ENCODE measurements at places on chromosomes 16 and 17.
A peak's percentile ranks its signal among the peaks of the same experiment; 100 is the strongest.

DNA sequence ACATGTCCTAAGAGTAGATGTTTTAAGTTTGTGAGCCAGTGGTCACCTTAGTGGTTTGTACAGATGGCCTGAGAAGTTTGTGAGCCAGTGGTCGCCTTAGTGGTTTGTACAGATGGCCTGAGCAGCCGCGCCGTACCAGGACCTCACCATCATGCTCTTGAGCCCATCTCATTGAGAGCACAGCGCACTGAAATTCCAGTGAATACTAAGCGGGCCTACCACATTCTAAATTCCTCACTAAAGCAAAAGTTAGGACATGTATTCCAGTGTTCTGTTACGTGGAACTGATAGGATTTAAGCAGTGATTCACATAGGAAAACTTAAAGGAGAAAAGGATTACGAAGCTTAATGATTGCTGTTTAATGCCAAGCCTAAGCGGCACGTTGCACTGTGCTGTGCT is 3.9 kb downstream of the USP10 start:
- no peak for DNase-seq

GRCh38 chr17:27893841-27894503 is 807 bp upstream of the LYRM9 start:
- DNase-seq: no peak

GRCh38 chr16:73616166-73616753 is 568.3 kb upstream of the ZFHX3 start:
- no peak for DNase-seq

DNA sequence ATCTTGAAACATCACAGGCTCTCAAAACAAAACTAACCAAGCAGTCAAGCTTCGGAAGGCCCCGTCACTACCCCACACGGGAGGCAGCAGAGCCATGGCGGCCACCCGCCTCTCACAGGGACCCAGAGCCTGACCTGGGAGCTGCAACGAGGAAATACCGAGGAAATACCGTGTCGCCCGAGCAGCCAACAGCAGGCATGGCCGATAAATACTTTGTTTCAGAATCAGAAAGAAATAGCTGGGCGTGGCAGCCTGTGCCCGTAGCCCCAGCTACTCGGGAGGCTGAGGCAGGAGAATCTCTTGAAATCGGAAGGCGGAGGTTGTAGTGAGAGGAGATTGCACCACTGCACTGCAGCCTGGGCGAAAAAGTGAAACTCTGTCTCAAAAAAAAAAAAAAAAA is 6.9 kb downstream of the LMF1 start:
- no peak for DNase-seq

- DNase-seq: no peak
Measured at GRCh38 chr17:56074361-56074890, 78.8 kb upstream of the ANKFN1 start.

DNA sequence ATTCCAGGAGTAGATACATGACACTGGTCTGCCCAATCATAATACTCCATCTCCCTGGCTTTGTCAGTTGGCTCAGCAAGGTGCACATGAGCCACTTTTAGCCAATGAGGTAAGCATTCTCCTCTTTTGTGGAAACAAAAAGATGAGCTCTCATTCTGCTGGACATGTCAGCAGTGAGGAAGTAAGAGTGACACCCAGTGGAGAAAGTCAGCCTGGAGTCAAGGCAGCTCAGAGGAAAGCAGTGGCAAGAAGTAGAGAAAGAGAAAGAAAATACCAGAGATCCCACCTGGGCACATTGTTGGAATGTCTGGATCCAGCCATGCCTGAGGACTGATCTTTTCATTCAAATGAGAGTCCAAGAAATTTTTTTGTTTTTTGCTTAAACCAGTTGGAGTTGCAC is 496.9 kb upstream of the C16orf82 start:
- no peak for DNase-seq

DNA sequence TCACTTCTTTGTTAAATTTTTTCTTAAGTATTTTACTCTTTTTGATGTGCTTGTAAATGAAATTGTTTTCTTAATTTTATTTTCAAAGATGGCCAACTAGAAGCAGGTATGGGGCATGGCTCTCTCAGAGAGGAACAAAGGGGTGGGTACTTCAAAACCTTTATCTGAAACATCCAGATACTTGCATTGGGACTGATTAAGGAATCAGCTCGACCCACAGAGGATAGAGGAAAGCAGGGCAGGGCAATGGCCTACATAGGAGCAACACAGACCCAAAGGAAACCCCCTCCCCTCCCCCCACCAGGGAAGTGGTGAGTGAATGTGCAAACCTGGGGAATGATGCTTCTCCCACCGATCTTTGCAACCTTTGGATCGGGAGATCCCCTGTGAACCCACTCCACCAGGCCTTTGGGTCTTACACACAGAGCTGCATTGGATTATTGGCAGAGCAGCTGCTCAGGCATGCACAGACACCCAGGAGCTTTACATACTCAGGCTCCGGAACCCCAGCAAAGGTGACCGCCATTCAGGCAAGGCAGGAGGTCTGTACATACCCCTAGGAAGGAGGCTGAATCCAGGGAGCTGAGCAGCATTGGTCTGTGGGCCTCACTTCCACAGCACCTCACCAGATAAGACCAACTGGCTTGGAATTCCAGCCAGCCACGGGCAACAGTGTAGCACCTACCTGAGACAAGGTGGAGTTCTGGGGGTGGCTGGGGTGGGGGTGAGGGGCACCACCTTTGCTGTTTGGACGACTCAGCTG is 3.0 kb upstream of the CCR7 start:
- no peak for DNase-seq

DNA sequence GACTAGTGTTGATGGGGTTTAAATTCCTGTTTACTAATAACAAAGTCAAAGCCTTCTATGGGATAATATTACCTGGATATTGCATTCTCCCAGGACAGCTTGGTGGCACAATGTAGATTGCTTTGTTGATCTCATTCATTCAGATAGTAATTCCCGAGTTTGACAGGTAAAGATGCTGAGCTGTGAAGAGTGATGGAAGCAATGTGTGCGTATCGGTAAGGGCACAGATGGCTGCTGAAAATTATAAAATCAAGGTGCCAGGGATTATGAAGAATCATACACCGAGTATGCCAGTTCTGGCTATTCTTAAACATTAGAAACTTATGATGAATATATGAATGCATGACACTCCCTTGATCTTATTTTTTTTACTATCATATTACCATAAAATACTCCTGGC is 100.6 kb upstream of the CNTNAP4 start:
- no peak for DNase-seq

DNA sequence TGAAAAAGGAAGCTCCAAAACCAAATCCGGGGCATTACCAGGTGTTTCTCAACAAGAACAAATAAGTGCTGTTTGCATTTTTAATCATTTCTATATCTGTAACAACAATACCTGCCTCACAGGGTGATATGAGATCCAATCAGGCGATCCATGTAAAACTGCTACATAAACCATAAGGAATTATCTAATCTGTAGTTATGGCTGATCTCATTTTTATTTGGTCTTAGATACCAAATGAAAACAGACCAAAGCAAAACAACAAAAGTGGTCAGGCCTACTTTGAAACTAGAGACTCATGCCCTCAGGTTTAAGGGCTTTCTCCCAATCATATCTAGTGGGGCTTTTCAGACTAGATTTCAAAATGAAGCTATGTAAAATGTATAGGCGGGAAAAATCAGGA is 28.3 kb downstream of the XPO6 start:
- DNase-seq: no peak

DNA sequence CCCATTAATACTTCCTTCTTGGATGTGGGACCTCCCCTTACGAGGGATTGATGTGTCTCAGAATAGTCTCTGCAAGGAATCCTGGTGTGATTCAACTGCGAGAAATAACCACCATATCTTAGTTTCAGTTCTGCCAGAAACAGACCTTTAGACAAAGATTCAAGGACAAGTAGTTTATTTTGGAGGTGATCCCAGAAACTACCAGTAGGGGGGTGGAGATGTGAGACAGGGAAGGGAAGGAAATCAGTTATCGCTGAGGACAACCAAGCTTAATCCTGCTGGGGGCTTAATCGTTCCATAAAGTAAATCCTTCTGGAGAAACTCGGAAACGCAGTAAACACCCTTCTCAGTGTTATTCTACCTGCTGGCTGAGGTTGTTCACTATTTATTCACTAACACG is 5.0 kb upstream of the SDR42E1 start:
- DNase-seq: no peak

- DNase-seq: no peak
Measured at GRCh38 chr16:84643180-84643583, 5.1 kb upstream of the KLHL36 start.

DNA sequence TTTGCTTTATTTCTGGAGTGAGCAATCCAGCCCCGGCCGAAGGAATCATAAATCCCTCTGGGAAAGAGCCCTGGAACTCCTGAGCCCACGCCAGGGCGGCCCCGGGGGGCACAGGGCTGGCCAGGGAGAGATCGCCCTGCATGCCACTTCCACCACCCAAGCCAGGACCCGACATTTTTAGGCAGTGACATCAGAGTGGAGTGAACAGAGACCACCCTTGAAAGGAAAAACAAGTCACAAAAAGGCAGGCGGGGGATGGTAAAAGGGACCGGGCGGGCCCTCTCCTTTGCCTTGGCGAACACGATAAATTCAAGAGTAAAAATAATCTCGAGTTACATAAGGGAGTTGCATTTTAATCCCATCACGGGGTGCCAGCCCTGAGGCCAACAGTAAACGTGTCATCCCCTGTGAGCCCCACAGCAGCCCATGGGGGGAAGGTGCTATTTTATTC is 284.1 kb downstream of the C16orf95 start:
- DNase-seq: no peak

DNA sequence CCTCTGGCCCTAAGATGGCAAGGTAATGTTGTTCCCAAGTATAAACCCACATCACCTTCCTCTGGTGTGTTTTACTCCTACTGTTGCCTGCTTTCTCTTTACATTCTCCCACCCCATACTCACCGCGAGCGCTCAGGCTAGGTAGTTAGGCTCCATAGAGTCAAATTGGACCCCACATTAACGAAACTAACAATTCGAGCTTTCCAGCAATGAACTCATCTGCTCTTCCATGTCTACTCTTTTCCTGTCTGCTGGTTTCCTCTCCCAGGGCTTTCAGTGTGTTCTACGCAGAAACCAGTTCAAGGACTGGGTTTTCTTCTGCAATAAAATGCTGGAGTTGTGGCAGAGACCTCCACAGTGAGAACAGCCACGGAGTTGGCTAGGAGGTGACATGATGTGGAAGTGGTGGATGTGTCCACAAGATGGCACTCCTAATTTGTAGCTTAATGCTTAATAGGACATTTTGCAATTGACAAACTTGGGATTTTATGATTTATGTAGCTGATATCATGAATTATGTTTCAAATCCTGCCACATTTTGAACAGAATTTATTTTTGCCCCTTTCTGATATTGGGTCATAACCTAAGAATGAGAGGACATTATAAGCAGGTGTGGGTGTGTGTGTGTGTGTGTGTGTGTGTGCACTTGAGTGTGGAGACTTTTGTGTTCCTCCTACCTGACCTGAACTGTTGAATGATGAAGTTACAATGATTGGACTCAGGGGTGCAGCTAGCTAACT is 2.2 kb upstream of the UQCRC2 start:
- DNase-seq: no peak

GRCh38 chr16:81831722-81832126 is 52.6 kb downstream of the PLCG2 start:
- peak; percentile 49 for DNase-seq

- peak; percentile 56 for DNase-seq
Measured at GRCh38 chr17:28738680-28739384, 5.0 kb upstream of the TRAF4 start.

DNA sequence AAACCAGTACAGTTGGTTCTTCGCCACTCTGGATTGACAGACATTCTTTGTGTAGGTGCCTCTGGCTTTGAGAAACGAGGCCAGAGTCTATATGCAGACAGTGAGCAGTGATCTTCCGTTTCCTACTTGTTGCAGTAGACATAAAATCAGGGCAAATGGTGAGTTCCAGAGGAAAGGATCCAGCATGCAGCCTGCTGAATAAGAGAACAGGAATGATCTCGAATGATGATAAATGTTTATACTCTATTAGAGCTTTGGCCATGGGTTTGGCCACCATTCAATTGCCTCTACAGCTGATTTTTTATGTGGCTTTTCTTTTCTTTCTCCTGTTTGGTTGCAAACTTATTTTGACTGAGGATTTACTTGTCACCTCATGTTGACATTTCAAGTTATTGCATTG is 286.7 kb downstream of the IRX3 start:
- no peak for DNase-seq

DNA sequence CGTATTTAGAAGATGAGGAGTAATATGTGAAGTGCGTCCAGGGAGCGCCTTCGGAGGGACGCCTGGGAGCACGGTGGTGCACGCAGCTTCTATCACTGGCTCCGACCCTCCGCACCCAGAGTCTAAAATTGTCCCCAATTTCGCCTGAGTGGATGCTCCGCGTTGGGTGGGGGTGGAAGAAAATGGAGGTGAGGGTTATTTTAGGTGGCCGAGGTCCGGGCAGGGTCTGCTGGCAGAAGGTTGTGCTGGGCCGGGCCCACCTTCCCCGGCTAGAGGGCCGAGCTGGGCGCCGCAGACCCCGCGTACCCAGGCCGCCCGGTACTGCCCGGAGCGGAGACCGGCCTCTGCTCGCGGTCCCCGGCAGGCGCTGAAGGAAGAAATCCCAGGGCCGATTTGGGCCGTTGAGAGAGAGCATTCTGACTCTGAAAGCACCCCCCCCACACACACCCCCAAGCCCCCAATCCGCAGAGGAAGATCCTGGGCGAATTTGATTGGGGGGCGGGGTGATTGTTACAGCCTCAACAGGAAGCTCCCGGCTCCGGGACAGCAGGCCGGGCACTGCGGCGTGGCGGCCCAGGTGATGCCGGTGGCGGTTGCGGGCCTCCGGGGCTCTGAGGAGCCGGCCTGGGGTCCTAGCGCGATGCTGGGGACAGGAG is 3.0 kb downstream of the BAHCC1 start:
- DNase-seq: no peak

GRCh38 chr17:9811086-9811485 is 10.8 kb downstream of the GSG1L2 start:
- no peak for DNase-seq

GRCh38 chr16:82384017-82384416 is 214.0 kb upstream of the MPHOSPH6 start:
- DNase-seq: no peak

- no peak for DNase-seq
Measured at GRCh38 chr17:2695243-2695960, 16.2 kb downstream of the CLUH start.

DNA sequence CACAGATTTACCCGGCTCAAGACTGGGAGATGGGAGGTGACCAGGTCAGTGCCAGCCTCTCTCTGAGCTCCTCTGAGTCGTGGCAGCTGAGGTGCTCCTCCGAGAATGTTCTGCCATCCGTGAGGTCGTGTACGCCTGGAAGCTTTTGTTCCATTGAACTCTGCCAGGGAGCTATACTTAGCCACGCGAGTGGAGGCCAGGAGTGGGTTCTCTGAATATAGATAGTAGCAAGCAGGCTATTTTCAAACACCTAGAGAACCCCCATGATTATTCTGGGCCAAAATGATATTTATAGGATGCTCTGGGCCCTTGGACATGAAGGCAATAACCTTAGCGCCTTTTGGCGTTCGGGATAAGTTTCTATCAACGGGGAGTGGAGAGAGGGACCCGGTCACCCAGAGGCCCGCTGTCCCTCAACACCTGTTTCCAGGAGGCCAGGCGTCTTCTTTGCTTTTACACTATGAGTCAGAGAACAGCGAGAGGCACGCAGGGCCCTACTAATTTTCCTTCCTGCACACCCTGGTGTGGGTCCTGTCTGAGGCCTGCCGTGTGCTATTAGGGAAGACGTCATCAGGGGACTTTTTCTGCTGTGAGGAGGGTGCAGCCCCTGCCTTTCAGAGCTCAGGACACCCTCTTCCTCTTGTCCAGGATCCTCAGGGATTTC is 11.0 kb upstream of the MVD start:
- DNase-seq: no peak

Data from activated gamma-delta T cell treated with anti-CD3 and anti-CD28 coated beads, Interleukin-2, amount 50 U/mL, for 16 hours (primary cell).